Activated CD8-positive, alpha-beta T cell treated with anti-CD3 and anti-CD28 coated beads for 36 hours (primary cell): ENCODE measurements at places on chromosomes 11 and 22.

- DNase-seq = no peak
These were observed 23.3 kb downstream of the WT1 start for GRCh38 chr11:32411942-32412615.

- no peak for DNase-seq
These were observed 18.0 kb downstream of the PARVA start for GRCh38 chr11:12395333-12395732.

GRCh38 chr11:82683029-82683428 is 50.6 kb downstream of the FAM181B start:
- DNase-seq = no peak

GRCh38 chr11:2378527-2379210 is 1.6 kb downstream of the CD81 start:
- no peak for DNase-seq

DNA sequence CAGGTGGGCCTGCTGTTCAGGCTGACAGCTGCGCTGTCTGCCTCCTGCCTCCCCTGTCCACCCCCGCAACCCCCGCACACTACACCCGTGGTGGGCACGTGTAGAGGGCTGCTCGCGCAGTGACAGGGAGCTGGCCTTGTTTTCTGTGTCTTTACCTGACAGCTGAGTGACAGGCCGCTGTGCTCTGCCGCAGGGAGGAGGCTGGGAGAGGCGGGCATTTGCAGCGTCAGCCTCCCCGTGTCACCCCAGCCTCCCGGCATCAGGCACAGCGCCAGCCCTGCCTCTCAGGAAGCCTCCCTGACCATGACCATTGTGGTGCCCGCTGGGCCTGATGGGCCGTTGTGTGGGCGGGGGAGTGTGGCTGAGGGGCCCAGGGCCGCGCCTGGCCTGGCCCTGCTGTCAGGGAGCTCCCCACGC is 32.0 kb upstream of the RELT start:
- DNase-seq = no peak

DNA sequence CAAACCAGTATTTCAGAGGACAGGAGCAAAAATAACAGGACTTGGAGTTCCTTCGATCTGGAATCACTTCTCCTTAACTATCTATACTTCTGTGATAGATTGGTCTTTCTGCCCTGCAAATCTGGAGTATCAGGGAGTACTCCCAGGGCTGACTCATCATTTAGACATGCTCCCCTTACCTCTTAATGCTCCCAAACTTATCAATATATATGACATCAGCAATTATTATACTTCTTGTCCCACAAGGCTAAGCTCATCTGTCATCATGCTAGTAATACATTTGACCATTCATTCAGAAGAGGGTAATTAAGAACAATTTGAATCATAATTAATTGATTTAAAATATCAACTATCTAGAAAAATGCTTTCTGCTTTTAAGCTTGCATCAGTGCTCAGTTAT is 163.8 kb downstream of the SWAP70 start:
- DNase-seq = no peak

- no peak for DNase-seq
These were observed 41.5 kb upstream of the CCND1 start for GRCh38 chr11:69599502-69599901.

DNA sequence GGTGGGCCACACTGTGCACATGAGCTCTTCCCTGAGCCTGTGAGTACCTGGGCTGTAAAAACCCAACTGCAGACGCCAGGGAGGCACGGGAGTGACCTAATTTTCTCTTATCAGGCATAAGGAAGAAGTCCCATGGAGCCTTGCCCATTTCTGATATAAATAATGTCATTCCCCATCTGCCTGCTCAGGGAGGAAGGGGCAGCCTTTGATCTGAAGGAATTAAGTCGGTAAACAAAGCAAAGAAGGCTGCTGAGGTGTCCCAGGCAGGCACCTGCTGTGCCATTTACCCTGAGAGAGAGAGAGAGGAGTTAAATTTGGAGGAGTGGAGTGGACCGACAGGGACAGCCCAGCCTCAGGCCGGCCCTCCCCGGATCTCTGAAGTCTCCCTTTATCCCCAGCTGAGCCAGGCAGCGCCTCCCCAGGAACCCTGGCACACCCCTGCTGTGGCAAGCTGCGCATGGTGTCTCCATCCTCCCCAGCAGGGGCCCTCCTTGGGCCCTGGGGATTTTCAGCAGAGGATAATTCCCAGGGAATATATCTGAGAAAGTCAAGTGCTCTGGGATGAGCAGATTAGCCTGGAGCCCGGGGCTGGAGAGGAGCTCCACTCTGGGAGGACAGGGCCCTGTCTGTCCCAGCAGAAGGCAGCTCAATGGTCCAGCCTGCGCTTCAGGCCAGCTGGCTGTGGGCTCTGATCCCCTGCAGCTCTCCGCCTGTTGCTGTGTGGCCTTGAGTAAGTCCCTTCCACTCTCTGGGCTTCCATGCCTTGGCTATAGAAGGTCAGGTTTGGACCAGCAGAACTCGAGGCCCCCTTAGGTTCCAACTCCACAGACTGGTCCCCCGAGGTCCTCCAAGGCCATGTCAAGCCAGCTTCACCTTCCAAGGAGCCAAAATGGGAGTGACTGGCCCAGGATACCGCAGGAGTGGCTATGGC is 17.5 kb upstream of the CABP7 start:
- DNase-seq = no peak

- DNase-seq = no peak
These were observed 429.3 kb upstream of the FAT3 start for GRCh38 chr11:91795139-91795887.

GRCh38 chr11:123035831-123036230 is 26.1 kb downstream of the HSPA8 start:
- no peak for DNase-seq

DNA sequence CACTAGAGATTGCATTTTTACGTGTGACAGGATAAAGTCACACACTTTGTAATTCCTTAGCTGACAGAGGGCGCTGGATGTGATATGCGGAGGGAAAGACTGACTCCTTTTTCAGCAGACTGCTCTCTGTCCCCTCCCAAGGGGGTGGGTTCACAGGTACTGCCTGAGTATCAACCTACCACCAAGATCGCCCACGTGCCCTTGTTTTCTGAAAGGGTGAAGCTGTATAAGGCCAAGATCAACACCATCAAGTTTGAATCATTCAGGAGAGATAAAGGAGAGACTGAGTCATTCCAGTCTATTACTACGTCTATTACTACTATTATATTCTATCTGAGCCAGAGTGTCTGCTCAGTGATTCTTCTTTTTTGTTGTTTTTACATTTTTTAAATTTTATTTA is 30.7 kb downstream of the BUD13 start:
- DNase-seq = no peak

DNA sequence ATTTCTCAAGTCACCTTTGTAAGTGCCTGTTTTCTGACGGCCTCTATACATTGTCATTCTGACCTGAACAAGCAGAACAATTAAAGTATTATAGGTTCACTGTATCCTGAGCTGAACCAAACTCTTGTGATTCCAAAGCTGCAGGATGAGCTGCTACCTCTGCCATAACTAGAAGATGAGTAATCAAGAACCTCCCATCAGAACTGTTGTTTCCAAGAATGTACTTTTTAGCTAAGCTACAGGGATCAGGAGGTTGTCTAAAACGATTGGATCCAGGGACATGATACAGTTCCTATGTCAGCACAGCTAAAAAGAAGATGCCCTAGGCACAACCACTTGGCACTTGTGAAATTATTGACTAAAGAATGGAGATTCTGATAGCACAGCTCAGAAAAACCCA is 288.4 kb upstream of the CCDC90B start:
- DNase-seq = no peak

DNA sequence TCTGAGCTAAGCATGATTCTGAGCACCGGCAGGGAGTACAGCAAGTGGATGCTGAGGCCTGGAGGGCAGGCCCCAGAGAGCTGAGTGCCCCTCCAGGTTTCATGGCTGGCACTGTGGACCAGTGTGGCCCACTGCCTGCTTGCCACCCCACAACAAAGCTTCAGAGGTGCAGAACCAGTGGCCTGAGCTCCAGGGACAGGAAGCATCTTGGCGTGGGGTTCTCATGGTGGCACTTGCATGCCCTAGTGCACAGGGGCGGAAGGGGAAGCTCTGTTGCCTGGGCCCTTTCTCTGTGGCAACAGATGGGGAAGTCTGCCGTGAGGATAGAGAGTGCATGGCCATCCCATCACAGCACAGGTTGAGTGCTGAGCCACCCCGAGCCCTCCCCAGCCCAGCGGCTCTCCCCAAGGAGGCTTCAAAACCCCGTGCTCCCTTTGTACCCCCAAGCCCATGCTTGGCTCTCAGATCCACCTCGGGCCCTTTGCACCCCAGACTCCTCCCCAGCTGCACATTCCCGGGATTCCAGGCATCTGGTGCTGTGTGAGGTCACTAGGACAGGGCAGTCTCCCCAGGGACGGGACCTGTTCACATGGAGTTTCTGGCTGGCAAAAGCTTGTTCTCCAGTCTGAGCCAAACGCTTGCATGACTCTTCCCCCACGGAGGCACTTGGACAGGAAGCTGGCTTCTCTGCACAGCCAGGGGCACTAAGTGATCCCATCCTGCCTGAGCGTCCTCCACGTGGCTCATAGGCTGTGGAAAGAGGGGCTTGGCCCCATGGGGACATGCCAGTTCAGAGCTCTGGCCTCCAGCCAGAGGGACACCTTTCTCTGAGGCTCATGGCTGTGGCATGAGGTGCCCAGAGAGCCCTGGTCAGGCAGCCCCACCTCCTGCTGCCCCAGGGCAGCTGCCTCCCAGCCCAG is 4.2 kb downstream of the SLC25A1 start:
- no peak for DNase-seq

DNA sequence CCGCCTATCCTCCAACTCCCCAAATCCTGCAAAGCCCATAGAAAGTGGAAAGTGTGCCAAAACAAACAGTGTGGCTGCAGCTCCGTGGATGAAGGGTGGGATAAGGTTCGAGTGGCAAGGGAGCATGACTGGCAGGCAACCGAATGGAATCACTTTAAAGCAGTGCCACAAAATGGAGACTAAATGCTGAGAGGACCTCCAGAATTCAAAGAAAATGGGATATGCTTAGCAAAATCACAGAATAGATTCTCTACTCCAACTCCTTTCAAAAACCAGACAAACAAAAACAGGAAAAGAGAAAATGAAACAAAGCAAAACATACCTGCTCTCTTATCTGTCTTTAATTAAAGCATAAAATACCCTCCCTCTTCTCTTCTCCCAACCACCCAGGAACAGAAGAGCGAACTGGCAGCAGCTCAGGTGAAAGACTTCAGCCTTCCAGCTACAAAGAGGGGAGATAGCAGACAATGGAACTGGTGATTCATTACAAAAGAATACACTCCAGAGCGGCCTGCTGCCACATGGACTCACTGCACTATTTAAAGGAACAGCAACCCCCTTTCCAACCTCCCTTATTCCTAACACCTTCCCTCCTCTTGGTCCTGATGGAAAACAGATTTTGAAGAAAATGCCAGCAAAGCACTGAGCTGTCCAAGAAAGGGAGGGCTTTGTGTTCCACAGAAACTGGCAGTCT is 118.5 kb downstream of the APOL5 start:
- no peak for DNase-seq

DNA sequence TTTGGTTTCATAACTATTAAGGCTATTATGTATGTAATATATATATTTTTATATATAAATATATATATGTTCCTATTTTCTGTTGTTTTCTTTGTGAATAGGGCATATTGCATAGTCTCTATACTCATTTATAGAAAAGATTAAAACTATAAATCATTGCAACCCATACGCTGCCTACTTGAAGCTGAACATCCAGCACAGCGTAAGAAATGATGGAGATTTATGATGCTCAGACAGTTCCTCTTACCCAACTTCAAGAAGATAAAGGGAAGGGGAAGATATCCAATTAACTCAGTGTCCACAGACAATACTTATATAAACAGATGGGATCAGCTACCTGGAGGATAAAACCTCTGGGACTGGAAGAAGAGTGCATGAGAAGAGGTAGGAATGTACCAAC is 791.7 kb downstream of the FAM181B start:
- DNase-seq = no peak

- DNase-seq = no peak
These were observed 15.8 kb downstream of the DGKZ start for GRCh38 chr11:46363031-46363407.

DNA sequence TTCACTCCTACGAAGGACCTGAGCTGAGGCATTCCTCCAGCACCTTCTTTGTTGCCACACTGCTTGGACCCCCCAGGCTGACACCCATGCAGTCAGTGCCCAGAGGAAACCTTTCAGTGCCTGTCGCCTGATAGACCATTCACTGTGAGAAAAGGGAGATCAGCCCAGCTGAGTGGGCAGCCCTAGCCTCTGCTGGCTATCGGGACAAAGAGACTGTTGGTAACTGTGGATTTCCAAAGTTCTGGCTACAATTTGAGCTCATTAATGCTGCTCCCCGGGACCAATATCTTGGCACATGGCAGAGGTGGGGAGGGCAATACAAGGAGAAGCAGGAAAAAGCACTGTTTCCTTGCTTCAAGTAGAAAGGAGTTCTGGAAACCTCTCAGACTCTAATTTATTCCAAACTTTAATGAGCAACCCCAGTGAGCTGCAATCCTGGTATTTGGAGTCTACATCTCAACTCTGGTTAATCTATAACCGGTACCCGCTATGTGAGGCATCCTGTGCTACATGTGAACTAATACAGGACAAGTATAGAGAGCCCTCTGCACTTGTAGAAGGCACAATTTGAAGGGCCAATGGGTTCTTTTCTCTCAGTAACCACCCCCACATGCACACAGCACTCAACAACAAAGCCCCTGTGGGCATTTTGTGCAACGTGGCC is 200.7 kb upstream of the NCAM1 start:
- no peak for DNase-seq

DNA sequence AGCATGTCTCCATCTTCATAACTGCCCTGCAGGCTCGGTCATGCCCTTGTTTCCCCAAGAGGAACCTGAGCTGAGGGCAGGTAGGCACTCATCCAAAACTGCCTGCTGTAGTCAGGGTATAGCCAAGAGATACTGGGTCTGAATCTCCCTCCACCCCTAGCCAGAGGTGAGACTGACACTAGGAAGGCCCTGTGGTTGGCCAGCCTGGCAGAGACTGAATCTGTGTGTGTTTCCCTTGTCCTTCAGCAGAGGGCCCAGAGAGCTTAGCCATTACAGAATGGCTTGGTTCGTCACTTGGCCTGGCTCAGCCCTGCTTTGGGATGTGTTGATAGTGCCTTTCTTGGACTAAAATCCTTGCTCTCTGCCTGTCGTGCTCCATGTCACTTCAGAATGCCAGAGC is 79.3 kb upstream of the SUSD2 start:
- no peak for DNase-seq

GRCh38 chr11:121334973-121335710 is 42.6 kb downstream of the SC5D start:
- no peak for DNase-seq

- no peak for DNase-seq
These were observed 87.5 kb downstream of the TBC1D22A start for GRCh38 chr22:46849951-46850350.

GRCh38 chr11:116852261-116853031 is 15.0 kb upstream of the APOA1 start:
- DNase-seq = peak; percentile 24

- no peak for DNase-seq
These were observed 25.4 kb upstream of the BSX start for GRCh38 chr11:123006860-123007542.

- DNase-seq = no peak
These were observed 55.4 kb downstream of the ST14 start for GRCh38 chr11:130214861-130215530.
